ENCODE measurements at places on chromosomes 1 and 21. TPM values are rescaled to one million over a fixed set of nuclear protein-coding genes. Genes with fewer than 3 reads are reported as not detected.
A peak's percentile ranks its signal among the peaks of the same experiment; 100 is the strongest.

CNR2 gene
- not detected for total RNA-seq

SLC9C2 gene
- total RNA-seq = 0.11 TPM

LCA5L gene
- 5.8 TPM for total RNA-seq

LCE1E gene
- not detected for total RNA-seq

NME7 gene
- 14.9 TPM for total RNA-seq

ATP6V1G3 gene
- not detected for total RNA-seq

CHI3L1 gene
- 0.11 TPM for total RNA-seq

LAX1 gene
- total RNA-seq = not detected

FOXD2 gene
- 0.90 TPM for total RNA-seq

- DNase-seq = no peak
Measured at GRCh38 chr1:21914450-21914849, 22.7 kb downstream of the HSPG2 start.

- DNase-seq = no peak
Measured at GRCh38 chr1:76473591-76473990, 393.7 kb upstream of the ST6GALNAC5 start.

DNA sequence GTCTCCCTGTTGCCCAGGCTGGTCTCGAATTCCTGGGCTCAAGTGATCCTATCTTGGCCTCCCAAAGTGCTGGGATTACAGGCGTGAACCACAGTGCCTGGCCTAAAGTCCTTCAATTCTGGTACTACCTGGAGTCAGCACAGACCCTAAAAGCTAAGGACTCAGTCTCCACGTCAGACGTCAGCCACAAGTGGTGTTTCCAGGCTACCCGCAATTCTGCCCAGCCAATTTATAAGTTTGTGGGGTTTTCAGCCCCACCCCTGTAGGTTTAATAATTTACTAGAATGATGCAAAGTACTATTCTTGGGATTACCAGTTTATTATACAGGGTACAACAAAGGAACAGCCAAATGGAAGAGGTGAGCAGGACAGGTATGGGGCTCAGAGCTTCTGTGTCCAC is 10.6 kb upstream of the DIP2A start:
- no peak for DNase-seq

DNA sequence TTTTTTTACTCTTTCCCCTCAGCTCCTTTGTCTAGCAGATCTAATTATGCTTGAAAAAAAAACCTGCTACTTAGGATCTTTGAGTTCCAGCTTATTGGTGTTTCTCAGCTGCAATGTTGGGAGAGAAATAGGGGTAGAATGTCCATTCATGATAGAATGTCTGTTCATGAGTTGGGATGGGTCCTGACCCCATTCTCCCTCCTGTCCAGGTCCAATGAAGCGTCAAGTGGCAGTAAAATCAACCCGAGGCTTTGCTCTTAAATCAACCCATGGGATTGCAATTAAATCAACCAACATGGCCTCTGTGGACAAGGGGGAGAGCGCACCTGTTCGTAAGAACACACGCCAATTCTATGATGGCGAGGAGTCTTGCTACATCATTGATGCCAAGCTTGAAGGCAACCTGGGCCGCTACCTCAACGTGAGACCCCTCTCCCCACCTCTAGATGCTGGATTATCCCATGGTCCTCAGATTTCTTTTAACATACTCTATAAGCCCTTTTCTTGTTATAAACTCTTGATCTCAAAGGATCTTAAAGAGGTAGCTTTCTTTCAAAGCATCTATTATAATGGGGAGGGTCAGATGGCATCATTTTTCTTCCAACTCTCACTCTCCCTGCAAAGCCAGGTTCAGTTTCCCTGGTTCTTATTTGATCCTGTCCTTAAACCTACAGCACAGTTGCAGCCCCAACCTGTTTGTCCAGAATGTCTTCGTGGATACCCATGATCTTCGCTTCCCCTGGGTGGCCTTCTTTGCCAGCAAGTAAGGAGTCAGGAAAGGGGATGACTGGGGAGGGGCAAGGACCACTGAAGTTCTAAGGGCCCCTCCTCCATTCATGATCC is 11.1 kb downstream of the CERS2 start:
- no peak for DNase-seq

- DNase-seq = no peak
Measured at GRCh38 chr1:55305735-55306134, 90.6 kb upstream of the USP24 start.

DNA sequence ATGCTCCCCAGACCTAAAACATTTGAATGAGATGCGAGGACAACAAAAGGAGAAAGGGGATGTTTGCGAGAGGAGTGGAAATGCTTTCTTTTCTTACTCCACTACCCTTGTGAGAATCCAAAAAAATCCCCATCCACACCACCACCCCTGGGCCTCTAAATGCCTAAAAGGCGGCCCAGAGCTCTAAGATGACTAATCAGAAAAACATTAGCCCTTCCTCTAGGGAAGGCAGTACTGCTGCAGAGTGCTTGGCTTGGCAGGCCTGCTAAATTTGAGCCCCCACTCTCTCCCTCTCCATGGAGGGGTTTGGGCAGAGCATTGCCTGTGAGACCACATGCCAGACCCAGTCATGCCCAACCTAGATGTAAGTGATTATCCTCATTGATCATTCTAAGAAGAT is 347.9 kb downstream of the USH2A start:
- DNase-seq = no peak

DNA sequence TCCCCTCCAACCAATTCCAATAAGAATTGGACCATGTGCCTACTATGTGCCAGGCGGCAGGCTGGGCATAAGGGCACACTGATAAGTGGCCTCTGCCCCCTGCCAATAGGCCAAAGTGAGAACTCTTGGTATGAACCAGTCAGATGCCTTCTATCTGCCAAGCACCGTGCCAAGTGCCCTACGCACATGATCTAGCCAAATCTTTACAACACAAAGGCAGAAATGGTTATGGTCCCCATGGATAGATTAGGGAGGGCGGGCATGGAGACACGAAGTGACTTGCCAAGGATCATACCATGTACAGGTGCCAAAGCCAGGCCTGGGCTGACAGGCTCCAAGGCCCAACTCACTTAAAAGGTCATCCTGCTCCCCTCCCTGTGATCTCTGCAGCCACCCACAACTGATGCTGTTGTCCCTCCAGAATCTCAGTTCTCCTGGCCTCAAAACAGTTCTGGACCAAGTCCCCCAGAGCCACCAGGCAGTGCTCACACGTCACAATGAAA is 32.1 kb downstream of the CASZ1 start:
- DNase-seq = no peak

DNA sequence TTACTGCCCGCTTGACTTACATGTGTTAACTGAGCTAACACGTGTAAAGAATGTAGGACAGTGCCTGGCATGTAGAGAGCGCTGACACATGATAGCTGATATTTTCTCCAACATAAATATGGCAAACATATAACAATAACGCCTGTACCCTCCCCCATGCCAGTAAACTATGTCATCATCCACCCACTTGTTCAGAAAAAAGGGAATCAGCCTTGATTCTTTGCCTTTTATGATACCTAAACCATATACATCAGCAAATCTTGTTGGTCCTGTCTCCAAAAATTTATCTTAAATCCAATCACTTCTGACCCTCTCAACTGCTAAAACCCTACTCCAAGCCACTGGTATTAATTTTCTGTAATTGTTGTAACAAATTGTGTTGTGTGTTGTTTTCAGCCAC is 1.1 kb upstream of the ZNF692 start:
- no peak for DNase-seq

GRCh38 chr1:183568176-183569021 is 21.9 kb downstream of the NCF2 start:
- peak; percentile 46 for DNase-seq

DNA sequence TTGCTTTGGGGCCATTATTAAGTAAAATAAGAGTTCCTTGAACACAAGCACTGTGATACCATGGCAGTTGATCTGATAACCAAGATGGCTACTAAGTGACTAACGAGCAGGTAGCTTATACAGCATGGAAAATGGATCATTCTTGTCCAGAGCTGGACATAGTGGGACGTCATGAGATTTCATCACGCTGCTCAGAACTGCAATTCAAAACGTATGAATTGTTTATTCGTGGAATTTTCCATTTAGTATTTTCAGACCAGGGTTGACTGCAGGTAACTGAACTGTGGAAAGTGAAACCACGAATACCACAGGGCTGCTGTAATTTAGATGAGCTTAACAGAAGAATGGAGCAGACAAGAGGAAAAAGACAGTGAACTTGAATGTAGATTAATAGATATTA is 38.9 kb downstream of the CCDC18 start:
- DNase-seq = no peak

GRCh38 chr1:112533029-112533428 is 24.3 kb downstream of the WNT2B start:
- DNase-seq = no peak
